ENCODE measurements at places on chromosomes 1 and 21. TPM values are rescaled to one million over a fixed set of nuclear protein-coding genes. Genes with fewer than 3 reads are reported as not detected.
A peak's percentile ranks its signal among the peaks of the same experiment; 100 is the strongest.

DNA sequence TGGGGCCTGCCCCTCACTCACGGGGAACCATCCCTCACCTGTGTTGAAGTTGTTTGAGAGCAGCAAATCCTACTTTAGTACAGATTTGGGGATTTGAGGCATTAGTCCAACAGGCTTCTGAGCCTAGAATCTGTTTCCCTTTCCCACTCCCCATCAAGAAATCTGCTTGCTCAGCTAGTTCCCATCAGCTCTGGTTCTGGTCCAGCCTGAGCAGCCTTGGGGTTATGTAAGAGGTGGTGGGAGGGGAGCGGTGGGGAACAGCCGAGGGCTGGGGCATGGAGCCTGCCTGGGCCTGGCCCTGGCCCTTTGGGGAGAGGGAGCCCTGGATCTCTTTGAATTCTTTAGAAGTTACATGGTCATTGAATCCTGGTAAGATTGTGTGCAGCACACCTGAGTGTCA is 4.1 kb downstream of the GSTM5 start:
- no peak overlapping the region for H3K4me3 ChIP-seq
- peaks cover 38% of the 10 kb centered on the region for H3K4me1 ChIP-seq
- no peaks in the 10 kb centered on the region for H3K27me3 ChIP-seq
- peak overlapping the region; percentile 3 for H3K27ac ChIP-seq
- no peaks in the 10 kb centered on the region for H3K36me3 ChIP-seq
- DNase-seq = no peak

- no peak for DNase-seq
- H3K27ac ChIP-seq = no peak overlapping the region
- H3K36me3 ChIP-seq = peaks cover 62% of the 10 kb centered on the region
- H3K27me3 ChIP-seq = no peaks in the 10 kb centered on the region
Measured at GRCh38 chr1:224377676-224378006, 21.0 kb downstream of the CNIH4 start.

GRCh38 chr21:30986965-30987364 is 51.3 kb downstream of the KRTAP19-8 start:
- no peak for DNase-seq
- H3K27ac ChIP-seq = no peak overlapping the region
- H3K36me3 ChIP-seq = no peaks in the 10 kb centered on the region
- H3K4me3 ChIP-seq = no peak overlapping the region
- H3K4me1 ChIP-seq = no peaks in the 10 kb centered on the region

MATN1 gene
- not detected for total RNA-seq

CDCP2 gene
- total RNA-seq = not detected

SPRR2B gene
- 3.3 TPM for total RNA-seq

Data from suprapubic skin (tissue), 4 donors.